Right lobe of liver (tissue), 6 donors: ENCODE measurements at places on chromosomes 2 and 18. TPM values are rescaled to one million over a fixed set of nuclear protein-coding genes. Genes with fewer than 3 reads are reported as not detected.

DNA sequence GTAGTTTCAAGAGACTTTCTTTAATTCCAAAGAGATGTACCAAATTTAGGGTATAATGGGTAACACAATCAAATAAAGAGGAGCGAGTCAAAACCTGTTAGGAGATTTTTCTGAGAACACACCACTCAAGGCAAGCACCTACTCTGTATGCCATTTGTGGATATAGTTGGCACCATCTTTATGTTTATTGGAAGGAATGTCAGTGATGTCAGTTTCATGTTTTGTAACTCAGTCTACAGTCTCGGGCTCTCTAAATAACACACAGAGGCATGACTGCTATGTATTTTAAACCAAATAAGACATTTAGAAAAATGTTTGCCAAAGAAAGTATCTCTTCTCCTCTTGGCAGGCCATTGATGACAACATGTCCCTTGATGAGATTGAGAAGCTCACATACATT, 59.7 kb downstream of the CPS1 start:
- H3K27ac ChIP-seq: peak overlapping the region; percentile 30
- no peaks in the 10 kb centered on the region for H3K4me1 ChIP-seq
- no peaks in the 10 kb centered on the region for H3K27me3 ChIP-seq
- no peak for DNase-seq

GRCh38 chr2:105194022-105194675, 47.4 kb upstream of the GPR45 start:
- no peaks in the 10 kb centered on the region for H3K27me3 ChIP-seq
- no peaks in the 10 kb centered on the region for H3K4me1 ChIP-seq
- DNase-seq: no peak
- H3K4me3 ChIP-seq: no peak overlapping the region
- no peaks in the 10 kb centered on the region for H3K36me3 ChIP-seq
- H3K27ac ChIP-seq: no peak overlapping the region

DNA sequence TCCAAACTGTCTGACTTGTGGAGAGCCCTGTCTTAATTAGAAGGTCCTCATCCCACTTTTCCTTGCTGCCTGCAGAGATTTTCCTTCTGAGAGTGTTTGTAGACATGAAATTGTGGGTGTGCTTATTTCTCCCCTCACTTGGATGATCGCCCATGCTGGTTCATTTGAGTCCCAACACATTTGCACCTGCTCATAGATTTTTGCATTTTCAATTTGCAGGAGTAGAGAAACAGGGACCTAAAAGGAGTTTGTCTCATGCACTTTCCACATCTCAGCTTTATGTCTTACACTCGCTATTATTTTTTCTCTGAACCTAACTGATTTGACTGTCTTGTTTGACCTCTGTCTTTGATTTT, 33.2 kb upstream of the FHL2 start:
- no peaks in the 10 kb centered on the region for H3K27me3 ChIP-seq
- DNase-seq: no peak
- H3K36me3 ChIP-seq: no peaks in the 10 kb centered on the region
- no peak overlapping the region for H3K4me3 ChIP-seq
- no peak overlapping the region for H3K27ac ChIP-seq

GRCh38 chr2:54903736-54904554, 146.3 kb downstream of the RTN4 start:
- H3K27me3 ChIP-seq: no peaks in the 10 kb centered on the region
- H3K27ac ChIP-seq: peak overlapping the region; percentile 87
- H3K36me3 ChIP-seq: no peaks in the 10 kb centered on the region
- peaks cover 24% of the 10 kb centered on the region for H3K4me1 ChIP-seq
- no peak overlapping the region for H3K4me3 ChIP-seq

CDH20 gene
- not detected for total RNA-seq

- no peak overlapping the region for H3K27ac ChIP-seq
- H3K4me3 ChIP-seq: no peak overlapping the region
- no peaks in the 10 kb centered on the region for H3K36me3 ChIP-seq
Observed at GRCh38 chr18:48565105-48565504, 26.3 kb downstream of the CTIF start.

GRCh38 chr2:175207741-175208438, 26.4 kb upstream of the ATP5MC3 start:
- H3K4me1 ChIP-seq: no peaks in the 10 kb centered on the region
- H3K36me3 ChIP-seq: no peaks in the 10 kb centered on the region
- H3K4me3 ChIP-seq: no peak overlapping the region
- no peak overlapping the region for H3K27ac ChIP-seq

HOXD13 gene
- not detected for total RNA-seq

- no peaks in the 10 kb centered on the region for H3K27me3 ChIP-seq
- no peaks in the 10 kb centered on the region for H3K4me1 ChIP-seq
- H3K27ac ChIP-seq: peak overlapping the region; percentile 78
- H3K4me3 ChIP-seq: no peak overlapping the region
Observed at GRCh38 chr18:77127769-77128671, 4.6 kb downstream of the MBP start.

DNA sequence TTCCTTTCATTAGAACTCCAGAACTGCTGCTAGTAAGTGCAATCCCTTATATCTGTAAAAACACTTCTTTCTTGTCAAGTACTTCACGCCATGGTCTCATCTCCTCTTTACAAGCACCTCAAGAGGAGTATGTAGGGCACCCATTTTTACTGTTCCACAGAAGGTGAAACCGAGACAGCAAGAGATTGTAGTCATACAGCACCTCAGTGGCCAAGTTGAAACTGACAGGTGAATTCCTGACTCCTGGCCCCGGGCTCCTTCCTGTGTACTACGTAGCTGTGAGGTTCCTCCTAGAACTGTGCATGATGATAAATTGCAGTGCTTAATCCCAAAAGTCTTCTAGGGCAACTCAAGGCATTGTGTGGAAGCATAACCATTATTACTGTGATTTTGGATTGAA, 131.5 kb upstream of the MEIS1 start:
- no peak for DNase-seq
- no peak overlapping the region for H3K27ac ChIP-seq
- H3K36me3 ChIP-seq: no peaks in the 10 kb centered on the region
